CD8-positive, alpha-beta T cell (primary cell): ENCODE measurements at places on chromosomes 7 and 10.

- DNase-seq: no peak
Observed at GRCh38 chr7:47501406-47501805, 80.5 kb downstream of the TNS3 start.

DNA sequence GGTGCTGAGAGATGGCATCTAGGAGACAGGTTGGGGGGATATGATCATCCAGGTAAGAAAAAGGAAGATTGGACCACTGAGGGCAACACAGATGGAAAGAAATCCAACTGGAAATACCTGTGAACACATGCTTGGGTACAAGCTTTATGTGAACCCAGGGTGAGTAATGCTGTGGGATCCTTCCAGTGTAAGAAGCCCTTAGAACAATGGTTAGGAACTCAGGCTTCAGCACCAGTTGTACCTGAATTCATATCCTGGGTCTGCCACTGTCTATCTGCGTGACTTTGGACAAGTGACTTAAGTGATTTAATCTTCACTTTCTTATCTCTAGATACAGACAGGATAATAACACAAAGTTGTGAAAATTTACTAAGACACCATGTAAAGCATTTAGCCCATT is 131.0 kb downstream of the ST7 start:
- no peak for DNase-seq

- DNase-seq: no peak
Observed at GRCh38 chr7:77837966-77838365, 39.4 kb downstream of the PHTF2 start.

DNA sequence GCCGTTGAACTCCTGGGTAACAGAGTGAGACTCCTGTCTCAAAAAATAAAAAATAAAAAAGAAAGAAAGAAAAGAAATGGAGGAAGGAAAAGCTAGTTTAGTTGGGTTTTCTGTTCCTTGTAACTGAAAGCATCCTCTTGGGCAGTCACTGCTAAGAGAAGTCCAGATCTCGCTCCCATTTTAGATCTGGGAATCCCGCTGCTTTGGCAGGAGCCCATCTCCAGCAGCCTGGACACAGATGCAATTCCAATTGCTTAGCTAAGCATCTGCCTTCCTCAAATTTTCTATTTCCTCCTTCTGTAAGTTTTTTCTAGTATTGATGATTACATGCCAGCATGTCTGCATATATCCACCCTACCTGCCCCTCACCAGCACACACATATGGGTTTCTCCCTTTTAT is 54.1 kb downstream of the DENND2A start:
- no peak for DNase-seq

DNA sequence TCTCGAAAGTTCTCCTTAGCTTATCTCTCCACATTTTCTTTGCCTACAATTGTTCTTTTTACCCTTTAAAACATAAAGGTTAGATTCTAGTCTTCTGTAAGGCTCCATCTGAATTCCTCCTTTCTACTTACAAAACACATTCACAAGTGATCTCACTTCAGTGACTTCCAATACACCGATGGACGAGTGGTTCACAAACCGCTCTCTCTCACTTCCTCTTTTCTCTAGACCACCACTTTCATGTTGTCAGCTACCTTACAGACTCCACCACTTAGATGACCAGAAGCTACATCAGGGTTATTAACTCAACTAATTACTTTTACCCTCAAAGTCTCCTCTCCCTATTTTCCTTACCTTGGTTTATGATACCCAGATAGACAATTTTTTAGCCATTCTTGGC is 11.8 kb downstream of the MET start:
- no peak for DNase-seq

DNA sequence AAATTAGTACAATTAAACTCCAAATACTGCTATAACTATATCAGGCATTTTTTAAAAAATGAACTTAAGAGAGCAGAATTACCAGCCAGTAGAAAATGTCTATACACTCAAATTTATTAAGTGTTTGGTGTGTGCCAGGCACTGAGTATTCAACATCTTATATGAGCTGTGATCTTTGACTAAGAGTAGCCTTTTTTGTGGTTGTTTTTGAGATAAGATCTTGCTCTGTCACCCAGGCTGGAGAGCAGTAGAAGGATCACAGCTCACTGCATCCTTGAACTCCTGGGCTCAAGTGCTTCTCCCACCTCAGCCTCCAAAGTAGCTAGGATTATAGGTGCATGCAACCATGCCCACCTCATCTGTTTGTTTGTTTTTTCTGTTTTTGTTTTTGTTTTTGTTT is 102.5 kb upstream of the CELF2 start:
- no peak for DNase-seq

GRCh38 chr7:78326876-78327275 is 528.3 kb downstream of the PHTF2 start:
- DNase-seq: no peak

- no peak for DNase-seq
Observed at GRCh38 chr10:107657851-107658250, 493.3 kb upstream of the SORCS1 start.

DNA sequence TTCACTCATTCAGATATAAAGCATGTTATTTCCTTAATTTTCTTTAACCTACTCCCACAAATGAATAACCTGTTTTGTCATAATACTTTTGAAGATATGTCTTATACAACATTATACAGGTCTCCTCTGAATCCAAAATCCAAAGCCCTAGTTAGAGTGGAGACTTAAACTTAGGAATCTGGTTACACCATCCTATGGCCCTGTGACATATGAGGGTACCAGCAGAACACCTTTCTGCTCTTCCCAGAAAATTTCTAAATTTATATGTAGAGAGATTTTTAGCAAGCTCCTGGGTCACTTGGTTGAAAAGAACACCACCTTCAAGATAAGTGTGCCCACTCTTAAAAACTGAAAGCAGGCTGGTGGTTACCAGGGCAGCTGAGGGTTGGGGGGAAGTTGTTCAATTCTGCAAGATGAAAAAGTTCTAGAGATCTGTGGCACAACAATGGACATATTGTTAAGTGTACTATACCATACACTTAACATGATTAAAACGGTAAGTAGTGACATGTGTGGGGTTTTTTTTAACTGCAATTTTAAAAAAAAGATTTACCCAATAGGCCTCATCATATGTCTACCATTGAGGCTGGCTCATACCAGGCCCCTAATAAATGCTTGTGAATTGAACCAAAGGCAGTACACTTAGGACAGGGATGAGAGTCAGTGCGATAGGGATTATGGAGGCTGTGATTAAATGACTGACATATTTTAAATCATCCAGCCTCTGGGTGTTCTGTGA is 37.6 kb upstream of the KCNIP2 start:
- DNase-seq: no peak

DNA sequence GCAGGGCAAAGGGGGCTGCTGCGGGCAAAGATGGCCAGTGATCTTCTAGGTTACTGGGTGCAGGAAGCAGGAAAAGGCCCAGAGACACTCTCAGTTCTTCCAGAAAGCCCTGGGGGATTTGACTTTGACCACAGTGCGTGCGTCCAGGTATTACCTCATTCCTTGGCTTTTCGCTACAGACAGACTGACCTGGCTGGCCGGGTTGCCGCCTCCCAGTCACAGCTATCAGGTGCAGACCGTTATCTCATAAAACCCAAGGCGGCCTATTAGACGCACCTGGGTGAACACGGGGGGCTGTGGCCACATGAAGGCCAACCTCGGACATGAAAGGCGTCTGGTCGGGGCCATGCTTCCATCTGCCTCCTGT is 80.3 kb downstream of the FOXL3 start:
- DNase-seq: no peak

- DNase-seq: no peak
Observed at GRCh38 chr10:103750836-103751235, 104.5 kb downstream of the SH3PXD2A start.

DNA sequence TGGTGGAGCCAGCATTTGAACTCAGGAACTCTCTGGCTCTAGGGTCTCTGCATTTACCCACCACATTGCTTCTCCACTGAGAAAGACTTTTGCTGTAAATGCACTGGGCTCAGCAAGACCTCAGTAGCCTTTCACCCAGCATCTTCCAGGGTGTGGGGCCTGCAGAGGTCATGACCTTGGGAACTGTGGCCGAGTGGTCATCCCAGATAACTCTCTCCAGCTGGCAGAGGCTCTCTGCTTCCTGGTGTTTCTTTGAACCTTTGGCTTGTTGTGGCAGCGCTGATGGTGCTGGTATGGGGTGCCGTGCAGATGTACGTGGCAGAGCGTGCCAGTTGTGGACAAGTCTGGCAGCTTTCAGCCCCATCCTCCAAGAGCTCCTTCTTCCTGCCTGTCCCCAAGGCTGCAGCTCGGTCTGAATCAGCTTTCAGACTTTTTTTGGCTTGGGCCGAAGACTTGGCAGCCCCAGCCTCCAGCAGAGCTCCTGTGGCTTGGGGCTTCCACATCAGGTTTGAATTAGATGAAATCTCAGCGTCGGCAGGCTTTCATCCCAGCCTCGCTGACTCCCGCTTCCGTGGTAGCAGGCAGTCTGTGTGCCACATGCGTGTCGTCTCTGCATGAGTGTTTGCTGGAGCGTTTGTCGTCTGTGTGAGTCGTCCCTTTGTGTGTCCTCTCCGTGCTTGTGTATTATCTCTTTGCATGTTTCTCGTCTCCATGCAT is 21.5 kb downstream of the ADAMTS14 start:
- no peak for DNase-seq

- no peak for DNase-seq
Observed at GRCh38 chr10:42941295-42941644, 135.6 kb upstream of the RET start.

GRCh38 chr10:34808801-34809745 is 6.0 kb downstream of the PARD3 start:
- no peak for DNase-seq

DNA sequence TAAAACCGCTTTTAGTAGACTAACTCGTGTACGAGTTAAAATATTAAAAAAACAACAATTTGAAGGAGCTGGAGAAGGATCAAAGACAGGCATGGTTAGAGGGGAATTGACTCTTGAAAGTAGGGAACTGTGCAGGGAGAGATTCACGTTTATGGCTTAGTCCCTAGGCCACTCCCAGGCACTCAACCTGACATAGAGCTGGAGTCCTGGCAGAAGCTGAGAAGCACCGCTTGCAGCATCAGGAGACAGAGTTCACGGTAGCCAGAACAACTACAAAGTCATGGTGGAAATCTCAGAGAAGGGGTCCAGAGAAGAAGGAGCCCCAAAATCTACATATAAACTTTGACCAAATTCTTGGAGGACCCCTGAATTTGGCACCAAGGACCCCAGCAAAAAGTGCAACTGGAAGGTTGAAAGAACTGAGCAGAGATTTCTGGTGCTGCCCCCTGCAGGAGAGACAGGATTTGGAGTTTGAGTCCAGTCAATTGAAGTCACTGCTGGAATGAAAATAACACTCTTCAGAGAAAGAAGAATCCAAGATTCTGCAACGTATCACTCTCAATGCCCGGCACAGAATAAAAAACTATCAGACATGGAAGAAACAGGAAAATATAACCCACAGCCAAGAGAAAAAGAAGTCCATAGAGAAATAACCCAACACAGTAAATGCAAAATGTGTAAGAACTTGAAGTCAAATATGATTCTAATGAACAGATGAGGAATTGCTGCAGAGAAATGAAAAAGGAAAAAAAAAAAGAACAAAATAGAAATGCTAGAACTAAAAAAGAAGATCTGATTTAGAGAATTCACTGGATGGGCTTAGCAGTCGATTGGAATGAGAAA is 493.3 kb upstream of the PODXL start:
- no peak for DNase-seq

- no peak for DNase-seq
Observed at GRCh38 chr7:94700926-94701554, 45.1 kb upstream of the SGCE start.

DNA sequence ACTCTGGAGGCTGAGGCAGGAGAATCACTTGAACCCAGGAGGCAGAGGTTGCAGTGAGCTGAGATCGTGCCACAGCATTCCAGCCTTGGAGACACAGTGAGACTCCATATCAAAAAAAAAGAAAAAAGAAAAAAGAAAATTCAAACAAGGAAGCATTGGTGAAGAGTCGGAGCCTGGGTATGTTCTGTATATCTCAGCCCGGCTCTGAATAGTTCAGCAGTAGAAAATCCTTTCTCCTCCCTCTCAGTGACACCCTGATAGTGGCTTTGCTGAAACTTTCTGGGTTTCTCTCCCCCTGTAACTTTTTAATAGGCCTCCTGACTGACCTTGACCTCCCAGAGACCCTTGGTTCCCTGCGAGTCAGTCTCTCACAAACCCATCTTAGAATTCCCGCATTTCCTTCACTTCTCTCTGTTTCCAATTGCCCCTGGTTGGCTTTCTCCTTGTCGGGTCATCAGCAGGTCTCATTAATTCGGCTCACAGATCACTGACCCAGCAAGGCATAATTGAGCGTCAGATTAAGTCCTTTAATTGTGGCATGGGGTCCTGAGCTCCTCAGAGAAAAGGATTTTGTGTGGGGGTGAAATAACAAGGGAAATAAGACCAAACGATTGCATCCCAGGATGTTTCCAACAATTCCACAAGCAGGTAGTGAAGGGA is 541.6 kb upstream of the NRP1 start:
- no peak for DNase-seq

- DNase-seq: no peak
Observed at GRCh38 chr10:77383861-77384553, 253.6 kb downstream of the KCNMA1 start.

GRCh38 chr10:60096761-60097513 is 190.6 kb upstream of the CCDC6 start:
- no peak for DNase-seq

GRCh38 chr10:123424537-123424936 is 241.6 kb upstream of the GPR26 start:
- no peak for DNase-seq

GRCh38 chr7:30873656-30874055 is 38.0 kb upstream of the AQP1 start:
- DNase-seq: no peak

DNA sequence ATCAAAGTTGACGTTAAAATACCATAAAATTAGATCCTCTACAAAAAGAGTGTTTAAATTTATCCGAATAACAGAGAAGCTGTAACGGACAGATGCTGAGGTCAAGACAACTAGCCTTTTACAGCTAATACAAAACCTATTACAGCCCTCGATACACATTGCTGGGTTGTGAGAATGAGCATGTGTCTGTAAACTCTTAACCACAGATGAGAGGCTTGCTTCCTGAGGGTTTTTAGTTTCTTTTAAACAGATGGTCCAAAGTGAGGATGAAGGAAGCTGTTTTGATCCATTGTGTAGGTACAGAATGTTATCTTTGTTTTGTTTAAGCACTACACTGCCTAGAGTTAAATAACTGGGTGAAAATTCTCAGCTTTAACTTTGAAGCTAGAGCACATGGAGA is 578.2 kb downstream of the PARD3 start:
- DNase-seq: no peak

DNA sequence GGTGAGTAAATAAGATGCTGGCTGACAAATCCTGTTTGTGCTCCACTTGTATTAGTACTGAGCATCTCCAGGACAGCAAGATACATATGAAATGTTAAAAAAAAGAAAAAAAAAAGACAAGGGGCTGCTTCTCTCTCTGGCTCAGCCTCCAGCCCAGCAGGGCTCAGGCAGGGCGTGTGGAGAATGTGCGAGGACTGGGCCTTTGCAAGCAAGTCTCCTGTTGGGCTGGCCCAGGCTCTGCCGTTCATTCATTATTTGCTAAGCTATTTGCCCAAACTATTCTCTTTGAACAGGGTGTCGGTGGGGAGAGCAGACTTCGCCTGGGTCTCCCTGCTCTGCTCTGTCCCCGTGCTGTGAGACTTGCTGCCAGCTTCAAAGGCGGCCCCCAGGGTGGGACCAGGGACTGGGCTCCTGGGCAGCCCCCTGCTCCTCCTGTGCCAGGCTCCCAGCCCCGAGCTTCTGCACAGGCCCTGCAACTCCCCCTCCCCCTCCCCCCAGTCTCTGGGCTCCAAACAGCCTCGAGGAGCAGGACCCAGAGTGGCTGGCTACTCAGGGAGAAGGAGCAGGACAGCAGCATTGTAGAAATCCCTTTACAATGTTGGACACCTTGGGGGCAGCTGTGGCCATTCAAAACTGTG is 25.6 kb upstream of the MGMT start:
- no peak for DNase-seq
